ENCODE measurements at places on chromosomes 4 and X.

DNA sequence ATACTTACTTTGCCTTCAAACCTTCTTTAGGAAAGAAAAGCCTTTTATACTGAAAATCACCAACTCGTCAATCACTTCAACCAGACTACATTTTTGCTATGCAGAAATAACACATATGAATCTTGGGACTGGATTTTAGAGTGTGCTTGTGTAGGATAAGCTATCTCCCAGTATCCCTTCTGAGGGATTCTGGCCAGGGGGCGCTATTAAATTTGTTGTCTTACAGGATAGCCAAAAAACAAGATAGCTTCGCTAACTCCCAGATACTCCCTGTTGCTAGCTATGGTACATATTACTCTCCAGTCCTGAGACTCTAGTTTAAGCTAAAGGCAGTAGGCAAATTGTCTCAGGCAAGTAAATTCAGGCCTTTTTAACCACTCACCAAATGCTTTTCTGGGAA is 167.2 kb downstream of the LHFPL1 start:
- no peak for DNase-seq

DNA sequence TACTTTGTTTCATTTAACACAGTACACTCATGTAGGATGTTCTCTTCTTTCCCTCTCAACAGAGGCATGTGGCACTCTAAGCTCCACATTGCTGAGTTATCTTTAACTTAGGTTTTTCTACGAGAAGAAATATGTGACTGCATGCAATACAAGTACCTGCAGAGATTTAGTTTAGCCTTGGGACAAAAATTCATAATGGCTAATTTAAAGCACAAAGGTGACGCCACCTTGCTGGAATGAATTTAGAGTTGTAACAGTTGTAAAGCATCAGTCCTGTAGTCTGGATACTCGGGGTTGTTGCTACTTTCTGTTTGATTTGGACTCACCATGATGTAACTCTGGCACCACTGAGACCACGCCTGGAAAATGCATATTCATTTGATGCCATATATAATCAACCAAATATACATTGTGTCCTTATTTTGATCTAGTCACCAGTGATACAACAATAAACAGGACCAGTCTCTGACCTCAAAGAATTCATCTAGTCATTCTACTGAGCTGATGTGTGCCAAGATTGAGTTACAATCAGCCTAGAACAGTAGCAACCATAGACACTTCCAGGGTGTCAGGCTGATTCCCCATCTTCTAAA is 451.0 kb upstream of the ZFP42 start:
- DNase-seq: no peak

- DNase-seq: no peak
Observed at GRCh38 chr4:85393201-85393600, 81.7 kb upstream of the ARHGAP24 start.

- DNase-seq: peak; percentile 71
Observed at GRCh38 chrX:132480581-132481203, 8.1 kb downstream of the MBNL3 start.

DNA sequence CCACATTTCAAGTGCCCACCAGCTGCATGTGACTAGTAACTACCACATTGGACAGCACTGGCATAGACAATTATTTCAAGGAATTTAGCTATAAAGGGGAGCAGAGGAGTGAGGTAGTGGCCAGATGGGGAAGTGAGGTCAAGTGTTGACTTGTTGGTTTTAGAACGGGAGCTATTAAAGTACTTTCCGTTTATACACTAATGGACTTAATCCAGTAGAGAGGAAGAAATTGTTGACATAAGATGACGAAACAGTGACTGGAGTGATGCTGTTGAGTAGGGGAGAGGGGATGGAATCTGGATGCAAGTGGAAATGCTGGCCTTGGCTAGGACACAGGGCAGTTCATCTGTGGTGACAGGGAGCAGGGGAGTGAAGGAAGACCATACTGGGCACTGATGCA is 154.4 kb downstream of the AMMECR1 start:
- DNase-seq: no peak

DNA sequence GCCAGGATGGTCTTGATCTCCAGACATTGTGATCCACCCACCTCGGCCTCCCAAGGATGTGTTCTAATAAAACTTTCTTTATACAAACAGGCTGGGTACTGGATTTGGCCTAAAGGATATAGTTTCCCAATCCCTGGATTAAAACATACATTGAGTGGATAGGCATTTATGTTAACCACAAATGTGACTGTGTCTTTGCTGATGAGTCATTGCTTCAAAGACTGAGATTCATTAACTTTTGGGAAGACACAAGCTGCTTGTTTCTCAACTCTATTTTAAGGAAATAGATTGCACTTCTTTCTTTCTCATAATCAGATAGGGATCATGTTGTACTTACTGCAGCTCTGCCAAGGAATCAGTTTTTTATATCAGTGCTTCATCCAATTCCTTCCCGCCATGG is 131.3 kb upstream of the AGA start:
- no peak for DNase-seq

DNA sequence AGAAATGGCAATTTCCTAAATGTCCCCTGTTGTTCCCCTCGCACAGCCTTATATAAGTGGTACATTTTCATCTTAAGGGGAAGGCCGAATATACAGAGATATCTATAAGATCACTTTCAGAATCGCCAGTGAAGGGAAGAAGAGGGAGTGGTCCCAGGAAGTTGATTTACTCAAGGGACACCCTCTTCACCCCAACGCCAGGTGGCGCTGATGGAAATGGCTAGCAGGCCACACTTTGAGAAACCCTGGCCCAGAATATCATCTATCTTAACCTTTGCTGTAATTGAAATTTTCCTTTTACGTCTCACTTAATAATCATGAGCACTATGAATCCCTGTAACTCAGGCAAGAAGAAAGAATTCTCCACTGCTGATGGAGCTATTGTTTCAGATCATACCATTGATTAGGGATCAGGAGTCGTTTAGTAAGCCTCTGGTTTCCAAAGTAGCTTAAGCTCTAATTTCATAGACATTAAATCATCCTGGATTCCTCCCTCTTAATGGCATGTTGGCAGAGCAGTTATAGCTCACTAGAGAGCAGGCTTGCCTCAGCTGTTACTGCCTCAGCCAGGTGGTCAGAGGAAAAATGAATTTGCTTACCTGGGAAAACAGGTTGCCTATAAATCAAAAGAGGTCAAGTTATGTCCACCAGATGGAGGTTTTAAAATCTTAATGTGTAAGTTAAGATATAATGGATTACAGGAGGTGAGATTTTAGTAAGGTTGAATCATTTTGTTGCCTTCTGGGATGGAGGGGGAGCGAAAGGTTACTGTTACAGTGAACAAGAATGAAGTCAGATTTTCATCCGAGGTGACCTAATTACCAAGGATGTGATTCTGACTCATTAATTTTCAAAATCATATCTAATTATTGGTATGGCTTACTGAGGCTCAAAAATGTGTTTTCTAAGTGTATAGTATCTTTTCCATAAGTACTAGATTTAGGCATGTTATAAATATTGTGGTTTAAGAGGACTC is 941.2 kb upstream of the TENM3 start:
- peak; percentile 75 for DNase-seq

DNA sequence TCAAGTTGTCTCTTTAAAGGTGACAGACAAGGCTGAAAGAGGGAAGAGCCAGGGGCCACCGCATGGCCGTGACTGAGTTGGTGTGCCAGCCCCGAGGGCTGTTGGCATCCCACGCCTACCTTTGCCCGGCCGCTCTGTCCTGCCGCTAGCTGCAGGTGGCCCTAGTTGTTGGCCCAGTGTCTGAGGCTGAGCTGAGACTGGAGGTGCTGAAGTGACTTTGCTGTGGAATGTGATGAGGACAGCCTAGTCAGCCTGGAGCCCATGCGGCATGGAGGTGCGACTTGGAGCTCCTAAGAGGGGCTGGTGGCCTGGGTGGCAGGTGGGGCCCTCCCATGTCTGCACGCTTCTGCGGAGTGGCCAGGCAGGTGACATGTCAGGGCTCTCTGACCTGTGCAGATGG is 6.6 kb downstream of the TADA2B start:
- no peak for DNase-seq

DNA sequence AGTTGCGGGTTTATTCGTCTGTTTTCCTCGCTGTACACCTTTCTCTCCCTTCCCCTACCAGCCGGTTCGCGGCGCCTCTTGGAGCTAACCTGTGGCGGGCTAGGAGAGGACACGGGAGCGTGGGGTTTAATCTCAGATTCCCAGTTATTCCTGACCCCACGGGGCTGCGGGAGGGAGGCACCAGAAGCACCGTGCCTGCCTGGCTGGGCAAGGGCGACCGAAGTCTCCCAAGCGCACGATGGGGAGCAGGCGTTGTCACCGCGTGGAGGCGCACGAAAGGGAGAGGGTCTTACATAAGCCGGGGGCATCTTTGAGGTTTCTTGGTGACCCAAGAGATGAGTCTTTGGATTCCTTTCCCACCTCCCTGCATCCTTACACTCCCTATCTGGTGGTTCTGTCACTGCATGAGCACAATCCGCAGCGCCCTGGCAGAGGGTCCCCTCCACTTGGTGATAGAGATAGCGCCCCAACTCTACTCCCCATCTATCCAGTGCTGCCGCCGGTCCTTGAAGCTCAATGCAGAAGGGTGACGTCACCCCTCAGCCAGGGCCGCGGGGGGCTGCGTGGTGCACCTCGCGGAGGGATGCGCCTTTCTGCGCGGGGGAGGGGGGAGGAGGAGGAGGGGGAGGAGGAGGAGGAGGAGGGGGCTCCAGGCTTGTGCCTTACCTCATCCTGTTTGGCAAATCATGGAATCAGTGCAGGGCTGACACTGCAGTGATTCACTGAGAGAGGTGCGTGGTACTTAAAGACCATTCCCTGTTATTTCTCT is 793 bp downstream of the TSPAN7 start:
- no peak for DNase-seq

DNA sequence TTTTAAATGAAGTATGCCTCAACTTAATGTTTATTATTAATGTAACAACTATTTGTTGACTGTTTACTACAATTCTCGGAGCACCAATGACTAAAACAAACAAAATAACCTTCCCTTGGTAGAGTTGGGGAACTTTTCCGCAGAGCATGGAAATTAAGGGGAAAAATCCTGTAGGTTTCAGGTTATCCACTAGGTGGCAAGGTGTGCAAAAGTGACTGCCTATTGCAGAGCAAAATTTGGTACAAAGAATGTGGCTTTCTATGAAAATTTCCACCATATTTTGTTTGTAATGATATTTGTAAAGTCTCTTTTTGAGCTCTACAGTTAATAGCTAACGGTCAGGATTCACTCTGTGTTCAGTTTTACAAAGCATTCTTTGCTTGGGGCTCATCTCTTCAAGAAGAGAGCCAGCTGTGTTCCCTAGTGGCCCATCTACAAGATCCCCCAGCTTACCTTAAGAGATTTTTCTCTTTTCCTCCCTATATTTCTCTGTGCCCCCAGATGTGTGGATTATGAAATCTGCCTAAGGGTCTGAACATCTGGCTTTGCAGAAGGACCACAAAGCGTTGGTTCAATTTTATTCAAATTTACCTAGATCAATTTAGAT is 61.1 kb downstream of the FBXO8 start:
- no peak for DNase-seq

DNA sequence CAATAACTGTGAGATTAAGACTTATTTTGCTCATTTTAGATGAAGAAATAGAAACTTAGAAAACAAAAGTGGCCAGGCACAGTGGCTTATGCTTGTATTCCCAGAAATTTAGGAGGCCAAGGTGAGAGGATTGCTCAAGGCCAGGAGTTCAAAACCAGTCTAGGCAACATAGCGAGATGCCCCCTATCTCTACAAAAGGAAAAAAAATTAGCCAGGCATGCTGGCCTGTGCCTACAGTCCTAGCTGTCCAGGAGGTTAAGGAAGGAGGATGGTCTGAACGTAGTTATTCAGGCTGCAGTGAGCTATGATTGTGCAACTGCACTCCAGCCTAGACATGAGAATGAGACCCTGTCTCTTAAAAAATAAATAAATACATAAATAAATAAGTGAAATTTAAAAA is 28.0 kb downstream of the APELA start:
- no peak for DNase-seq

DNA sequence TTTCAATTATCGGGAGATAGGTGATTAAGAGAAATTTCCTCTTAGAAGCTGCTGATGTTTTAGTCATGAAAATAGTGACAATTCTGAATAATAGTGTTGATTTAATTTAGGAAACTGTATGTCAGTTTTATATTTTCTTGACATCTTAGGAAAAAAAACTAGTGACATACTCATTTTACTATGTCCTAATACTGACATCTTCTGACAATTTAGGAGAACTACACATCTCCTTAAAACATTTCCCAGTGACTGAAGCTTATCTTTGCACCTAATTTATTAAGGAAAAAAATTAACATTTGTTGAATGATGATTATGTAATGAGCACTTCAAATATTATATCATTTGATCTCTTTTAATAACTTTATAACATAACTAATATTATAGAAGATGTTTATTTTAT is 42.0 kb upstream of the RBMXL3 start:
- DNase-seq: no peak

DNA sequence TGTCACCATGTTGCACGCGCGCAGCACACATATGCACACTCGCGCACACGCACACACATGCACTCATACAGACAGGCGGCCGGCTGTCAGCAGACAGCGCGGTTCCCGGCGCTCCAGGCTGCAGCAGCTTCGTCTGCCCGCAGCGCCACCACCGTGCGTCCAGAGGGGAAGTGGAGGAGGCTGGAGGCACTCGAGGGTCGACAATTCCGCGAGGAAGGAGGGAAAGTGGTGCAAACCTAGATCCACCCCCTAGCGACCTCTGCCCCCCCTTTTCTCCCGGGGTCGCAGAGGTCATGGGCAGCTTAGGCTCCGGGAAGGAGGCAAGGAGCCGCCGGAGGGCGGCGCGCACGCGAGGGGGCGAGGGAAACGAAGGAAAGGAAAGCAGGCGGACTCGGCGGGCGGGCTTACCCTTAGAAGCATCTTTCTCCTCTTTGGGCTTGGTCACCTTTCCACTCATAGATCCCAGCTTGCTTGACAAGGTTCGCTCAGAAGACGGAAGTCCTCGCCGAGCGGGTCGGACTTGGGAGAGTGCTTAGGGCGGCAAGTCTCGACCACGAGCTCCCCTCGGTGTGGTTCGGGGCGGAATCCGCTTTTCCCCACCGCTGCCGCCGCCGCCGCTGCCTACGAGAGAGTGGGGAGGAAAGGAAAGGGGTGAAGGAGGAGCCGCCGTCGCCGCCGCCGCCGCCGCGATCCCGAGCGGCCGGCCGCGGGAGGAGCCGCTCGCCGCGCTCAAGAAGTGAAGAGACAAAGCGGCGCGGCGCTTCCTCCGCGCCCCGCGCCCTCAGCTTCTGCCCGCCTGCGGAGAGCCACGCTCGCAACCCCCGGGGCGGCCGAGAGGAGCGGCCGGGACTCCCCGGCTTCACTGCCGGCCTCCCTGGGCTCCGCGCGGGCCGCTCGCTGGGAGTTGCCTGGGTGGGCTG is 326.6 kb upstream of the F9 start:
- no peak for DNase-seq

DNA sequence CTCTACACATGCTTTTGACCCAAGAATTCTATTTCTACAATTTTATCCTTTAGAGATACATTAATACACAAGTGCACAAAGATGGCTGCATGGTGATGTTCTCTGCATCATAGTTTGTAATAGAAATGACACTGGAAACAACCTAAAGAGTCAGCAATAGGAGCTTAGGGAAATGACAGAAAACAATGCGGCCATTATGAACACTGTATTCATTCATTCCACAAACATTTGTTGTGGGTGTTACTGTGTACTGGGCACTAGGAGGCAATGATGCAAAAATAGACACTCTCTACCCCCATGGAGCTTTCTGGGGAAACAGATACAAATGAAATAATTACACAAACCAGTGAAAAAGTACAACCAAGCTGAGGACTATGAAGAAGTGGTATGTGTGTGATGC is 32.0 kb downstream of the IDS start:
- DNase-seq: no peak

GRCh38 chr4:38805530-38806145 is 1.0 kb upstream of the TLR1 start:
- DNase-seq: no peak
